ENCODE measurements at places on chromosomes 3 and 15.

DNA sequence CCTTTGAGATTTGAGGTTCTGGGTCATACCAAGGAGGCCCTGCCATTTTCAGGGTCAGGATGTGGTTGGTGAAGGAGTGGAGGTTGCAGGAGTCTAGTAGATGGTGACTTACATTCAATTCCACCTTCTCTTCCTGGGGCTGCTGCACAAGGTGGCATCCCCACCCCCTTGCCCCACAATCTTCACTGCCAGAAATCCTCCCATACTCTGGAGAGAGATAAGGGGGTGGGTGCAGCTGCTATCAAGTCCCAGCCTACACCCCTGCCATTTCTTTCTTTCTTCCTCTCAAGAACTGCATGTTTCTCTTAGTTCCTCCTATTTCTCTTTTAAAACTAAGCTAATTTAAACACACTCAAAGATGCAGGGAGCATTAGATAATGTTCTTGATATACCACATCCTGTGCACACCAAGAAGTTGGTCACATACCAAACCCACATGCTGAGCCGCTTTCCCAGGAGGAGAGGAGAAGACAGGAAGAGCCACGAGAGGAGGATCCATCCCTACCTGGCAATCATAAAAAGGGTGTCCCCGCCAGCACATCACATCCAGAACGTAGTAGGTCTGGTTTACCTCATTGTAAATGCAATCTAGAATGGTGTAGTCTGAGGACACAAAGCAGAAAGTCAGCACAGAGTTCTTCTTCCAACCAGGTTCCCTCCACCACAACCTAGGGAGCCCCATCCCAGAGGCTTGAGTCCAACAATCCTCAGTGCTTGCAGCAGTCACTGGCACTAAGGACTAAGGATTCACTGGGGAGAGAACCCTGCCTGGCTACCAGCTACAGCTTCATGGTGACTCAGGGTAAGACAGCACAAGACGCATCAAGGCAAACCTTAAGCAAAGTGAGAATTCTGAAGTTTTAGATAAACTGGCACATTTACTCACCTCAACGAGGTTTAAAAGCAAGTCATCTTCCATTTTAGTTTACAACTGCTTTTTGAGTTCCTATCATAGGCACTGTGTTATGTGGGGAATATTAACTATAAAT lies 18.5 kb downstream of the SNUPN start:
- DNase-seq: no peak

GRCh38 chr3:194194051-194194756 lies 58.3 kb downstream of the HES1 start:
- no peak for DNase-seq

GRCh38 chr3:139226731-139227130 lies 117.1 kb upstream of the MRPS22 start:
- no peak for DNase-seq

GRCh38 chr3:51581524-51581923 lies 43.0 kb downstream of the RAD54L2 start:
- no peak for DNase-seq

- DNase-seq: no peak
These were observed 1020.2 kb downstream of the AGBL1 start for GRCh38 chr15:87099916-87100315.

DNA sequence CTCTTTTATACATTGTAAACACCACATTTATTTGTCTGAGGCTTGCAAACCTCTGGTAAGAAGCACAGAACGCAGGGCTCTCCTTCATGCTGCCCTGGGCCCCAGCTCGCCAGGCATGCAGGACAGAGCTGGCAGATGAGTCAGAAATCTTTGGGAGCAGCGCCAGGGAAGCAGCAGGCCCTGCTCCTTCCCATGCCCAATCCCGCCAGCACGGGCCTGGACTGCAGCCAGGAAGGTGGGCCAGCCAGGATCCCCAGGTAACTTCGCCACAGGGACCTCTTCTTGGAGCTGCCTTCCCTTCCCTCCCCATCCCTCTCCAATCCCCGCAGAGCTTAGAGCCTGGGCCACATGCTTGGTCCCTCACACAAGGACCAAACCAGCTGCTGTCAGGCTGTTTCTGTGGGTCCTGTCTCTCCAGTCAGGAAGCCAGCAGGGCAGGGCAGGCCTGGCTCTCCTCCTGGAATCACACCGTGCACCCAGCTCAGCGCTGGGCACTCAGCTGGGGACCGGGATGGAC lies 8.8 kb downstream of the STOML1 start:
- no peak for DNase-seq

- DNase-seq: no peak
These were observed 5.4 kb upstream of the LINGO1 start for GRCh38 chr15:77637851-77638692.

DNA sequence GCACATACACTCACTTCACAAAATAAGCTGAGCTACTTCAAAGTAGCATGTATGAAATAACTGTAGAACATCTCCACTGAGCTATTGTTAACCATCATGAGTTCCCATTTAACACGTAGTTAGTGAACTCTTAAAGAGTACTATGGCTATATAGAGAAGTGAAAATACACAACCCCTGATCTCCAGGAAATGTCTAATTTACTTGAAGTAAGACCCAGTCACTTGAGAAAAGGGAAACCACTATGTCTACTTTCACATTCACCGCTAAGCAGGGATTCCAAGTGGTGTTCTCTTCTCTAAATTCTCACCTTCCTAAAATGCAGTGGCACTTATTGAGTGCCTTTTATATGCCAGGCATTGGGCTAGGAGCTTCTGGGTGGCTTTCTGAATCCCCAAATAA lies 35.0 kb upstream of the COLQ start:
- no peak for DNase-seq

DNA sequence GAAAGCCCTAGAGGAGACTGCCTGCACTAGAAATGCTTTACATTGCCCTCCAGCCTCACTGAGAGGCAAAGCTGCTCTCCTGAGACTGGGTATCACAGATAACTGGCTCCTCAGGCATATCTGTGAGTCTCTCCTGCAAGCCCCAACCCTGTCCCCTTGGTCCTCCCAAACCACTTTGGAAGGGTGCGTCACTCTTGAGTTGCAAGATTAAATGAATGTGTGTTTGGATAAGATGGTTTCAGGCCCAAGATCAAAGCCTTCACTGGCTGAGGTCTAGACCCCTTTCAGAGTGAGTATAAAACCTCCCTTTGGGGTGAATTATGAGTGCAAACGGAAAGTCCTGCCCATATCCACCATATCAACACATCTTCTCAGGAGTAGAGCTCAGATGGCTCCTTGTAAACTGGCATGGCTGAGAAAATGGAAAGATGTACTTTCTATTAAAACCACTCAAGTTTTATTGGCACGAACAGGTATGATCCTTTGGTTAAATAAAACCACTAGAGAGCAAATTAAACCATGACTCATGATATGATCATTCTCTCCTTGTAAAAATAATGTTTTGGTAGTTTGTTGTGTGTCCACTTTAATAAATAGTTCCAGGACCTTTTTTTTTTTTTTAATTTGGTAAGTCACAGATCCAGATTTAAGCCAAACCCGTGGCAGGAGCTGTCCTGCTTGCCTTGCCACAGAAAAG lies 164.0 kb downstream of the CHST2 start:
- DNase-seq: no peak

DNA sequence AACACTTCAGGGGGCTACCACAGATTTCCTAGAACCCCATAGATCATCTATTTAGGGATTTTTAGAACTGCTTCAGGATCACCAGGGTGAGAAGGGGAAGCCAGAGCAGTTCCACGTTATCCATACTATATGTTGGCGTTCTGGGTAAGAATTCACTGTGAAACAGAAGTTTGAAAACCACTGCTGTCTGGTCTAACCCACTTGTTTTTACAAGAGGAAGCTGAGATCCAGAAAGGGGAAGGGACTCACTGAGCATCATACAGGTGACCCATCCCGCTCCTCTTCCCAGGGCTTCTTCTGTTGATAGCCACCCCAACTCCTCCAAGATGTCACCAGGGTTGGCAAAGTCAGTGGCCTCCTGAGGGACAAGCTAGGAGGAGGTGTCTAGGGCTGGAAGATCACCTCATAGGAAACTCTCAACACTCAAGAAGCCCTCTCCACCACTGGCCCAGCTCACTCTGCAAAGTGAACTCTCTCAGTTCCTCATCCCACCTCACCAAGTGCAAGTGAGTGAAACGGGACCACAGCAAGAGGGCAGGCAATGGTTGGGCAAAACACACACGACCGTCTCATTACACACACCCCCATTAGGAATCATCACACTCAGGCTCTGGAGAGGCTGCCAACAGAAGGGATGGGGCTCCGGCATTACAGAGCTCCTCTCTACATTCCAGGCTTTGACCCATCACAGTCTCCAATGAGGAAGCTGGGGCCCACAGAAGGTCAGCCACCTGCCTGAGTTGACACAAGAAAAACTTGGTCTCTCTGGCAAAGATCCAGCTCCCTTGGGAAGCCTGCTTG lies 1.8 kb downstream of the DAPK2 start:
- DNase-seq: no peak

- DNase-seq: no peak
These were observed 23.6 kb downstream of the HEG1 start for GRCh38 chr3:125032100-125032643.

- DNase-seq: no peak
These were observed 282.0 kb upstream of the VEPH1 start for GRCh38 chr3:157785102-157785826.

- no peak for DNase-seq
These were observed 739.2 kb upstream of the NR2F2 start for GRCh38 chr15:95591270-95591669.

- DNase-seq: no peak
These were observed 285.9 kb downstream of the XXYLT1 start for GRCh38 chr3:194985031-194985578.

GRCh38 chr3:31927811-31928210 lies 53.3 kb downstream of the OSBPL10 start:
- no peak for DNase-seq

GRCh38 chr15:72077950-72078349 lies 40.0 kb downstream of the MYO9A start:
- DNase-seq: no peak

DNA sequence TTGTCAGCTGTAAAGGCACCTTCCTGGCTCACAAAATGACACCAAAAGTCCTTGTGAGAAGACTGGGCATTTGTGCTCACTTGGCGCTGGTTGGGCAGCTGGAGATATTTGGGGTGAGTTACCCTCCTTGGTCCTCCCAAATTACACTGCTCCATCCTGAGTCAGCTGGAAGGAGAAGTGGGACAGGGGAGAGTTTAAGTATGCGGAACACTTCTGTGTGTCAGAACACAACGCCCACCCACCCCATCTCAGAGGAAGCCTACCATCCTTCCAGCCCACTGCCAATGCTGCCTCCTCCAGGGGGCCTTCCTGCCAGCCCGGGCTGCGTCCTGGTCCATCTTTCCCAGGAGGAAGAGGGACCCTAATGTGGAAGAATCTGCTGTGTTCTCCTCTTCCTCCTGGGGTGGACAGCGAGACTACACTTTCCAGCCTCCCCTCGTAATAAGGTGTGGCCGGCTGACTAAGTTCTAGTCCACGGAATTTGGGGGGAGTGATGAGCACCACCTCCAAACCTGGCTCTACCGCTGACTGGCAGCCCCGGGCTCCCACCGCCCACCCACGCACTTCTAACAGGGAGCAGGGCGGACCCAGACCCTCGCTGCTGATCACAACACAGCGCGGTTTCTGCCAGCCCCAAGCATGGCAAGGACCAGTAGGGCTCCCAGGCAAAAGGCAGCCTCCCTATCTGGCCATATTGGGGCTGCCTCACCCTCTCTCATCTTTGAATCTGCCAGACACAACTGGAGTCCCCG lies 265.0 kb downstream of the XXYLT1 start:
- DNase-seq: no peak

DNA sequence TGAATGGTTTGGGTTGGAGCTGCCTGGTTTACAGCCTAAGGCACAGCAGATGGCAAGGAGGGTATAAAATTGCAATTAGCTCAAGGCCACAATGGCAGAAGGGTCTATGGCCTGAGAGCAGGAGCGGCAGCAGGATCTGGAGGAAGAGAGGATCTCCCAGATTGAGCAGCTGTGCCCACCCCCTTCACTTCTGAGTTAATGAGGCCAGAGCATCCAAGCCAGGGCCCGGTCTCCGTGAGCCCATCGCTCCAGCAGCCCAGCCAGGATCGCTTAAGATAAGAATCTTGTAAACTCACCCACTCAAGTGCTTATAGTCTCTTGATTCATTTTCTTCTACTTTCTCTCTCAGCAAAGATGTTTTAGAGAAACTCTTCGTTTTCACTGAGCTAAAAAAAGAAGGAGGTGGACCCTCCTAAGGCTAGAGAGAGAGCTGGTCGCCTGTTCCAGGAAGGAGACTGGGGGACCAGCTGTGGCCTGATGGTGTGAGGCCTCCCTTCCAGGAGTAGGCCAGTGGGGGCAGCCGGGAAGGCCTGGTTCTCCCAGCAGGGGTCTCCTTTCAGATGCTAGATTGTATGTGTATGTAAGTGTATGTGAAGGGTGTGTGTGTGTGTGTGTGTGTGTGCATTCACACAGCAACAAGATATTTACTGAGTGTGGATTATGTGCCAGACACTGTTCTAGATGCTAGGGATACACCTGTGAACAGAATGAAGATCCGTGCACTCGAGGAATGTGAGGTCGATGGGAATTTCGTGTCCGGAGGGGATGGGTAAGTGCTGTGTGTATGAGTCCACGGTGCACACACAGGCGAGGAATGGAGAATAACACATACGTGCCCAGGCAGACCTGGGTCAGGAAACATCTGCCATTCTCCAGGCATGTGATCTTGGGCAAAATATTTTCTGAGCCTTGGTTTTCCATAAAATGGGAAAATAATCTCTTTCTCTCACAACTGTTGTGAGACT lies 18.6 kb downstream of the MAGEF1 start:
- DNase-seq: no peak

GRCh38 chr3:76715426-76715825 lies 324.5 kb upstream of the ROBO2 start:
- DNase-seq: no peak

- no peak for DNase-seq
These were observed 16.4 kb upstream of the SLC35G2 start for GRCh38 chr3:136802481-136802996.

DNA sequence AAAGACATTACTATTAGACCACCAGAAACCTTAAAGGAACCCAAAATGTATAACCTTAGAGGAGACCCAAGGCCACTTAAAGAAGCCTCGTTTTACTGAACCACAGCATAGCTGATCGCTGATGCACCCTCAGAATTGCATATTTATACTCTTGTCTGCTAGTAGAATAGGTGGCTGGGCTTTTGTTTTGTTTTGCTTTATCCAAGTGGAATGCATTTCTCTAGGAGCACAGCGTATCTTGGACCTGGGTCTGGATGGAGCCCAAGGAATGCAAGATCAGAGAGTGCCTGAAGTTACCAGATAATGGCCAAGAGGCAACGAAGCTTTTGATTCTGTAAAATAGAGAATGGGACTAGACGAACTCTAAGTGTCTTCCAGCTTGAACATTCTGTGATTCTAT lies 129.2 kb upstream of the COL8A1 start:
- no peak for DNase-seq

GRCh38 chr3:64764386-64764929 lies 76.7 kb upstream of the ADAMTS9 start:
- DNase-seq: no peak

- no peak for DNase-seq
These were observed 36.9 kb upstream of the MEIS2 start for GRCh38 chr15:37137221-37137620.

- DNase-seq: no peak
These were observed 15.5 kb downstream of the ZNF80 start for GRCh38 chr3:114221881-114222264.
